ENCODE measurements at places on chromosomes 7 and 10.
A peak's percentile ranks its signal among the peaks of the same experiment; 100 is the strongest.

DNA sequence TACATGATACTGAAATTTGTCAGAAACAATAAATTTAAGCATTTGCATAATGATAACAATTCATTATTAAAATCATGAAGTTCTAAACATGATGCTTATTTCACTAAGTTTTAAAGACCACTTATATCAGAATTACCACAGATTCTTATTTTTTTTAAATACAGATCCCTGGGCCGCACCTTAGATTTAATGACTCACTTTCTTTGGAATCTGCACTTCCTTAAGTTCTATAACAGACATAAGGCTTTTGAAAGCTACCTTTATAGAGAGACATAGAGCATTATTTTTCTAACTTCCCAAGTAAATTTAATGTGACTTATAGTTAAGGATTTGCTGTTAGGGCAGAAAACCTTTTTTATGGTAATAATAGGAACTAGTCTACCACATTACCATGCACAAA, 214.9 kb downstream of the IPMK start:
- no peak for DNase-seq

DNA sequence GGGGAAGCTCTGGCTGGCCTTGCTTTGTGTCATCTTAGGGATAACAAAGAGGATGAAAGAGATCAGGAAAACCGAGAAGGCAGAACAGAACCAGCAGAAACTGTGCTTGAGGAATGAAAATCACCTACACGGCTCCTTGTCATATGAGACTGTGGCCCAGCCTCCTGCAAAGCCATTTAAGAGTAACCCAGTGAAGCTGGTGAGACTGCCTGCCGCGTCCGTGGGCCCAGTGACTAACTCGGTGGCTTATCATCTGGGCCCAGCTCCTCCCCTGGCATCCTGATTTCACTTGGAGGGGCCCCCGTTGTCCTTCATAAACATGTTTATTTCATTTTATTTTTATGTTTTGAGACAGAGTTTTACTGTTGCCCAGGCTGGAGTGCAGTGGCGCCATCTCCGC, 30.7 kb downstream of the HTRA1 start:
- no peak for DNase-seq

- DNase-seq: peak; percentile 73
These were observed 106.5 kb downstream of the HTR7 start for GRCh38 chr10:90751107-90751997.

DNA sequence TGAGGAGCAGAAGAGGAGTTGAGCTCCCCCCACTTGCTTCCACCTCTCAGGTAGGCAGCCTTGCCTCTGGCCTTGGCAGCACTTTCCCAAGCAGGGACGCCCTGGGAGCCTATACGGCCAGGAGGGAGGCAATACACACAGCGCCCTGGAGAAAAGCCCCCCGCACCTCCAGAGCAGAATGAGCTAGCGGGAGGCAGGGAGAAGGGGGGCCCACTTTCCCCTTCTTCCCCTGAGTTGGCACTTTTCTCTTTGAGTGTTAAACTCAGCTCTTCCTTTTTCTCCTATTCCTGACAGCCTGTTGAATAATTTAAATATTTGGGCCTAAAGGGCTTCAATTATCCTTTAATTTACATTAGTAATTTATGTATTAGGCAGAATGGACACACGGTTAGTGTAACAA, 35.8 kb downstream of the UNC5B start:
- DNase-seq: no peak

- DNase-seq: no peak
These were observed 117.8 kb downstream of the WDR37 start for GRCh38 chr10:1174022-1174421.

GRCh38 chr10:132709471-132709951, 76.4 kb downstream of the NKX6-2 start:
- DNase-seq: no peak

- no peak for DNase-seq
These were observed 247.7 kb downstream of the AHR start for GRCh38 chr7:17546189-17546588.

DNA sequence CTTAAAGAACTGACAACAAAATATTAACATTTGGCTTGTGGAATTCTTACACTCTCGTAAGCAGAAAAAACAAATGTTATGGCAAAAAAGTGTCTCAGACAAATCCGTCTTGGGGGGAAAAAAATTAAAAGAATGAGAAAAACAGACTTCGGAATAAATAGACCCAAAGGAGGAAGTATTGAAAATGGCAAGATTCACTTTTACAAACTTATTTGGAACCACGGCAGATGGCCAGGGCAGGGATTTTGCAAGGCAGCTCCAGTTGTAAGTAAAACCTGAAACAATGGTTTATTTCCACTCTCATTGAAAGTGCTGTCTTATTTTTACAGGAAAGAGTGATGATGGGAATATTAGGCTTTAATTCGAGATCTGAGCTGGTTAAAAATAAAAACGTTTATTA, 1.5 kb upstream of the ZNF438 start:
- DNase-seq: no peak

GRCh38 chr10:119358567-119358966, 151.2 kb downstream of the GRK5 start:
- no peak for DNase-seq

DNA sequence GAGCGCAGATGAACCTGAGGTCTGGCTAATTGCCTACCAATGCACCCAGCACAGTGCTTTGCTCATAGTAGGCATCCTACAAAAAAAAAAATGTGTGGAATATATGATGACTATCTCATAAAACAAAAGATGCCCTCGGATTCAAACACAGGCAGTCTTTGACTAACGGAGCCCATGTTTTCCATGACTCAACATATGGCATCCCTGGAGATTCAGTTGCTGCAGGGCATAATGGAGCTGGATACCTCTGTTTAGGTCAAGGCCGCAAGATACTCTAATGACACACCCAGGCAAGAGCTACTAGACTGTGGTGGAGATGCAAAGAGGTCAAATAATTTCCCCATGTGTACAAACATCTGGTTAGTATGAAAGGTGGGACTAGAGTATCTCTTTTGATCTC, 16.3 kb downstream of the CUBN start:
- DNase-seq: no peak

DNA sequence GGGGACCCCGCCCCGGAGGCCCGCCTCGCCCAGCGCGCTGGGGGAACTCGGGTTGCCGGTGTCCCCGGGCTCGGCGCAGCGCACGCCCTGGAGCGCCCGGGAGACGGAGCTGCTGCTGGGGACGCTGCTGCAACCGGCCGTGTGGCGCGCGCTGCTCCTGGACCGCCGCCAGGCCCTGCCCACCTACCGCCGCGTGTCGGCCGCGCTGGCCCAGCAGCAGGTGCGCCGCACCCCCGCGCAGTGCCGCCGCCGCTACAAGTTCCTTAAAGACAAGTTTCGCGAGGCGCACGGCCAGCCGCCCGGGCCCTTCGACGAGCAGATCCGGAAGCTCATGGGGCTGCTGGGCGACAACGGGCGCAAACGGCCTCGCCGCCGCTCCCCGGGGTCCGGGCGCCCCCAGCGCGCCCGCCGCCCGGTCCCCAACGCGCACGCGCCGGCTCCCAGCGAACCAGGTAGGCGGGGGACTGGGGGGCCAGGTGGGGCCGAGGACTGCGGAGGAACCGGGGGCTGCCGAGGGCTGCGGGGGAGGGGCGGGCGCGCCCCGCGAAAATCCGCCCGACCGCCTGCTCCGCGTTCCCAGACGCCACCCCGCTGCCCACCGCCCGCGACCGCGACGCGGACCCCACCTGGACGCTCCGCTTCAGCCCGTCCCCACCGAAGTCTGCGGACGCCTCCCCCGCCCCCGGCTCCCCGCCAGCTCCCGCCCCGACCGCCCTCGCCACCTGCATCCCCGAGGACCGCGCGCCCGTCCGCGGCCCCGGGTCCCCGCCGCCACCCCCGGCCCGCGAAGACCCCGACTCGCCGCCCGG, 574 bp downstream of the UTF1 start:
- no peak for DNase-seq

- DNase-seq: no peak
These were observed 156.1 kb upstream of the PLXNA4 start for GRCh38 chr7:132732321-132732865.

GRCh38 chr10:116053910-116054309, 219.1 kb downstream of the GFRA1 start:
- no peak for DNase-seq

DNA sequence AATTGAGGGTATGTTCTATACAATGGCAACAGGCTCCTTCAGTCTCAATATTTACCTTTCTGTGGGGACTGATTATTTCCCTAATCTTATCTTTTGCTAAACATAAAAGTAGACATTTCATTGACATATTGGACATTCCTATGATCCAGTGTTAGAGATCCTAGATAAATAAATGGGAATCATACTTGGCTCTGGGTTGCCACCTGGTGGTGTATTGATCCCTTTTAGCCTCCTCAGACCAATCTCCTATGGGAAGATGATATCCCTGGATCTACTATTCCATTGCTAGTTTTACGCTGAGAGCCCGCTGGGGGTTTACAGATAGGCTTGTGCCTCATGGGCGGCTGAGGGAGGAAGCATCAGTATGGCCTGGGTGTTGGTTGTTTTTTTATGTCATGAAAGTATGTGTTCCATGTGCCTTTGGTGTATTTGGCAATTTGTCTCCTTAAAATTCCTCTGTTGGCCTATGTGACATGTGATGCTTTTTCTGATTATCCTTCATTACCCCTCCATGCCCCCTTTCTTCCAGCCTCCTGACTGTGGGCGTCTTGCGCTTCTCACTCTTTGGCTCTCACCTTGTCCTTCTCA, 18.8 kb downstream of the CELF2 start:
- DNase-seq: peak; percentile 53

DNA sequence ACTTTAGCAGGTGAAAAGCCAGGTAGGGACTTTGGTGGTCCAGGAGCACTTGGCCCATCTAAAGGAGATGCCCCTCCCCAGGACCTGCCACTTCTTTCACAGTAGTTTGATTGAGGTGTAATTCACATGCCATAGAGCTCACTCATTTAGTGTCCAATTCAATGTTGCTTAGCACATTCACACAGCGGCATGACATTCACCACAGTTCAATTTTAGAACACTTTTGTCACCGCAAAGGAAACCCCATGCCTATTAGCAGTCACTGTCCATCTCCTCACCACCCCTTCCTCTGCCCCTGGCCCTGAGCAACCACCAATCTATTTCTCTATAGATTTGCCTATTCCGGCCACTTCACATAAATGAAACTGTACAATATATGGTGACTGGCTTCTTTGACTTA, 211.6 kb upstream of the ZMIZ1 start:
- no peak for DNase-seq

DNA sequence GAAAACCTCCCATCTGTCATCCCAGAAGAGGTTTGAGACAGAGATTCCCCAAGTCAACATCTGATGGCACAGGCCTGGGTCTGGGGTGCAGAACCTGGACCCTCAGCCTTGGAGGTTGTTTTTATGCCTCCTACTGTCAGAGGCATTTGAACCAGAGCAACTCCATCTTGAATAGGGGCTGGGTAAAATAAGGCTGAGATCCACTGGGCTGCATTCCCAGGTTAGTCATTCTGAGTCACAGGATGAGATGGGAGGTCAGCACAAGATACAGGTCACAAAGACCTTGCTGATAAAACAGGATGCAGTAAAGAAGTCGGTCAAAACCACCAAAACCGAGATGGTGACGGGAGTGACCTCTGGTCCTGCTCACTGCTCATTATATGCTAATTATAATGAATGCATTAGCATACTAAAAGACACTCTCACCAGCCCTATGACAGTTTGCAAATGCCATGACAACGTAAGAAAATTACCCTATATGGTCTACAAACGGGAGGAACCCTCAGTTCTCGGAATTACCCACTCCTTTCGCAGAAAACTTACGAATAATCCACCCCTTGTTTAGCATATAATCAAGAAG, 92.0 kb downstream of the ITGA8 start:
- DNase-seq: no peak

DNA sequence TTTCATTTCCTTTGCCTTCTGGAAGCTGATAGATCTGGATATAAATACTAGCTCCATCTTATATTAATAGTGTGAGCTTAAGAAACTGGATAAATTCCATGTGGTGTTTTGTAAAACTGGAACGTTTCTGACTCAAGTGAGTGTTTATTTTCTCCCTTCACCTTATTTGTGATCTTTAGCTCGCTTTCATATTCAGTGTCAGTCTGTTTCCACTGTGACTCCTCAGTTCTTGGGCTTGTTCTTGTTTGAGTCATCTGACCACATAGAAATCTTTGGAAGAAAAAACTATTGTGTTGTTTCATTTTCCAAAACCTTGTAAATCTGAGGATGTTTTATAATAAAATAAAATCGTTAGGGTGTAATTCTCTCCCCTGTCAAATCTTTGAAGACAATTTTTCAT, 186.4 kb downstream of the POLR1F start:
- DNase-seq: no peak

- no peak for DNase-seq
These were observed 164.6 kb downstream of the PKD1L1 start for GRCh38 chr7:47783456-47784223.

DNA sequence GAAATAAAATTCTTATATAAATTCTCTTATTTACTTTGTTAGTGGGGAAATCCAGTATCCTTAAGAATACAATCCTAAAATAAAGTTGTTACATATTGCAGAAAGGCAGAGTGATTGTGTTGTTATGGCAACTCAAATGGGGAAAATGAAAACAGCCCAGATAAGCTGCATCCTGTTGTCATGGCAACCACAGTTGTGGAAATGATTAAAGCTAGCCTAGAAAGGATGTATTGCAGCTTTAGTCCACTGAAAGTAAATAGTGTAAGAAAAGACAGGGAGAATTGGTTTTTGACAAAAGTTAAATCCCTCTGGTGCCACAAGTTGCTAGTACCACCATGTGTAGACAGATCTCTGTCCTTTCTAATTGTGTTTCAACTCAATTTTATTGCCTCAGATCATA, 43.2 kb downstream of the BTRC start:
- no peak for DNase-seq

GRCh38 chr10:125824736-125825135, 1.4 kb downstream of the BCCIP start:
- no peak for DNase-seq

GRCh38 chr10:48599830-48600134, 5.1 kb downstream of the ARHGAP22 start:
- DNase-seq: no peak

DNA sequence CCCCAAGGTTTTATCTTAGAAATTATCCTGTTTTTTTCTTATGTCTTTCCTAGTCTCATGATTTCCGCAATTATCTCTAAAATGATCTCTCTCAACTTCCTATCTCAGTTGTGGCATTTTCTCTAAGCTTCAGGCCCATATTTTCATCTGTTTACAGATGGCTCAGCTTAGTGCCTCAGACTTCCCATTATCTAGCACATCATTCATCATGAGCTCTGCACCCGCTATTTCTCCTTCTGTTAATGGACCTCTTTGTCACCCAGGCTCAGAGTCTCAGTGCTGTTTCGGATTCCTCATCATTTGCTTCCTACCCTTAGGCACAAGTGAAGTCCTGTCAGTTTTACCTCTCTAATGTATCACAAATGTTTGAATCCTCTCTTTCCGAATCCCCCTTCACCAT, 84.1 kb downstream of the BMPR1A start:
- no peak for DNase-seq
